GM13976 (cell line): ENCODE measurements at places on chromosomes 6 and 20.
A peak's percentile ranks its signal among the peaks of the same experiment; 100 is the strongest.

DNA sequence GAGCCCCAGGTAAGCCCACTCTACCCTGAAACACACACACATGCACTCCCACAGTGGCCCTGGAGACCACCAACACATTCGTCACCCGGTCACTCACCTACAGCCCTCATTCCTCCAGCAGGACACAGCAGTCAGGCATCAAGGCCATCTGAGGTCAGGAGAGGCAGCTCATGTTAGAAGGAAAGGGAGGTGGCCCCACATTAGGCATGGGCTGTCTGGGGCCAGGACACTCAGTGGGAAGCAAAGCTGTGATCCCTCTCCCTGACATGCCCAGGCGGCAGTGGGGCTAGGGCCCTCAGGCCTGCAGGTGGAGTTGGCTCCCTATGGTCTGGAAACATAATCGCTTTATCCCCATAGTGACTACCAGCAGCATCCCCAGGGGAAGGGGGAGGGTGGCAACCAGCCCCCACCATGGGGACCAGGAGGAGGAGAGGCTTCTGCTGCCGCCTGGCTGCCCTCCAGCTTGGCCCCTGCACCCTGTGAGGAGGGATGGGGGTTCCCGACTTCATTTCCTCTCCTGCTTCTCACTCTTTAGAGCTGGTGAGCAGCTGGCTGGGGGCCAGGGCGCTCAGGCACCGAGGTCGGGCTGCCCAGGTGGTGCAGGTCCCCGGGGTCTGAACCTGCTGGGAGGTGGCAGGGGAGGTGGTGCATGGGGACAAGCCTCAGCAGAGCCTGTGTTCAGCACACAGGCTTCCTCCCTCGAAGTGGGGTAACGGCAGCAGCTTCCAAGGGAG is 76.6 kb upstream of the CST7 start:
- DNase-seq, result no peak

- DNase-seq, result no peak
Measured at GRCh38 chr6:72733045-72733444, 111.2 kb downstream of the KCNQ5 start.

- DNase-seq, result no peak
Measured at GRCh38 chr6:67047996-67048395, 1341.0 kb upstream of the EYS start.

GRCh38 chr20:63060057-63060991 is 53.6 kb upstream of the BHLHE23 start:
- DNase-seq, result no peak

GRCh38 chr6:103000688-103001087 is 1607.2 kb downstream of the GRIK2 start:
- no peak for DNase-seq

DNA sequence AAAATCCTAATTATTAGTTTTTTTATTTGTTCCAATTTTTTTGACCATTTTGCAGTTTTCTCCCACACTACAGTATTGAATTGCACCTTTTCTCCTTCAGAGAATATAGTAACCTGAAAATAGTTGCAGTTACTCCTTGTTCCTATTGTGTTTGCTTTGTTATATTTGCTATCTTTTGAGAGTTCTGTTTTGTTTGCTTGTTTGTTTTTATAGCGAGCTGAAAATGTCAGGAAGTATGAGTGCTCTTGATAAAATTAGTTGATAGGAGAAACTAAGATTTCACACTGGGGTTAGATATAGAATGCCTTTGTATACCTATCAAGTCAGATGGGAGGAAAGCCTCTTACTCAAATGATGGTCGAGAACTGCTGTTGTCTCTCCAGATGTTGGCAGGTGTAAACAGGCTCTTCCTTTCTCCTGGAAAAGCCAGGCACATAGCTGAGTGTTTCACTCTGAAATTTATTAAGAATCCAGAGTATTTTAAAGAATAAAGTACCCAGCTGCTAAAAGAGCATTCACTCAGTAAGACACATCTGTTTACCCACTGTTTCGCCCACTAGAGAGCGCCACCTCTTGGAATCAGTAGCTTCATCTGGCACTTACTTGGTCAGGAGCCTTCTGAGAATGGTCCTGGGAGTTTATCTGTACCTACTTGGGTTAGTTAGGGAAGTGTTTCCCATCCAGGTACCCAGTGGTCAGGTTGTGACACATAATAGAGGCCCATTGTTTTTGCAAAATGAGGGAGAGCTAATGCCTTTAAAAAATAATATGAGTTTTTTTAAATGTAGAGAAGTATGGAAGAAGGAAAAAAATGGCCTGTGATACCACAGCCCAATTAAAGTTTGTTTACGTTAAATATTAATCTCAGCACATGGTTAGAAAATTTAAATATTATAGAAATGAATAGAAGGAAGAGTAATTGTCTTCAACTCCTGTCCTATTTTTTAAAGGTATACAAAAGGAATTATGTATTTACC is 11.2 kb downstream of the NT5DC1 start:
- DNase-seq, result no peak

- no peak for DNase-seq
Measured at GRCh38 chr6:6246544-6246943, 73.9 kb downstream of the F13A1 start.

DNA sequence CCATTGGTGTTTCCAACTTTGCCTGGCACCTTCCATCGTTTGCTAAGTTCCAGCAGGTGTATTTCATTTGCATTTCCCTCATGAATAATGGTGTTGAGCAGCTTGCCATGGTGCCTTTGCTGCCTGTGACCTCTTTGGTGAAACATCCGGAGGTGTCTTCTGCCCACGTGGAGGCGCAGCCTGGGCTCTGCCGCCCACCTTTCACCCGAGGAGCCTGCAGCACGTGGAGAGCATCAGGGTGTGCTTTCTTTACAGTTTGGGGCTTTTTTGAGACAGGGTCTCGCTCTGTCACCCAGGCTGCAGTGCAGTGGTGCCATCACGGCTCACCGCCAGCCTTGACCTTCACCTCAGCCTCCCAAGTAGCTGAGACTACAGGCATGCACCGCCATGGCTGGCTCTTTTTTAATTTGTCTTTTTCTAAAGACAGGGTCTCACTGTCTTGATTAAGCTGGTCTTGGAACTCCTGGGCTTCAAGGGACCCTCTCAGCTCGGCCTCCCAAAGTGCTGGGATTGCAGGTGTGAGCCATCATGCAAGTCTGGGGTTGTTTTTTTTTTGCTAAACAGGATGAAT is 3.0 kb upstream of the ADRM1 start:
- DNase-seq, result no peak

DNA sequence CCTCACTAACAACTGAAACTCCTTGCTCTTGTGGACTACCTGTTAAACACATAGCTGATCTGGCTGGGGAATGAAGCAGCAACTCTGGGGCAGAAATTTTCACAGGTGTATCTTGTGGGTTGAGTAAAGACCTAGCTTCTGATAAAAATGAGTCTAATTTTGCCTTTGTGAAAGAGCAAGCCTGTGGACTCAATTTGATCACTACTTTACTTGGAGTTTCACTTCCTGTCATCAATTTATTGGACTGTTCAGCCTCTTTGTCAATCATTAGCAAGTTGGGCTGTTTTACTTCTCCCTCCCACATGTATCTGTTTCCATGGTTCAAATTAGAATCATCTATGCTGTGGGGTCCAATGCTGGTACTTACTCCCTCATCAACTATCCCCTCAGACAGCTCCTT is 29.6 kb upstream of the CRIP3 start:
- peak; percentile 29 for DNase-seq

DNA sequence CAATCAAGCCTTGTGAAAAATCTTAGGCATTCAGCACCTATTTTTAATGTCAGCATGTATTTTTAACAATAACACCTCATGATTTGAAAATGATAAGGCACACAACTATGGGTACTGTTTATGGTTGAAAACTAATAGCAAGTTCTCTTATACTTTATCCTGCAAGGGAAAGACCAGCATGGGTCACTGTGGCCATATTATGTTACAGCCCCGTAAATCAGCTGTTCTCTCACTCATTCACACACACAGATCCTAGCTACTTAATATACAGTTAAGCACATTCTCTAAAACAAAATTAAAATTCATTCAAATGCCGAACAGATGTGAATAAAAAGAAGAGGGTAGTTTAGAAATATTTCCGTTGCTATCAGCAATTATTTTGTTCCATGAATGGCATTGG is 224.4 kb downstream of the OGFRL1 start:
- DNase-seq, result no peak

- DNase-seq, result no peak
Measured at GRCh38 chr20:53848304-53848703, 222.1 kb downstream of the BCAS1 start.

DNA sequence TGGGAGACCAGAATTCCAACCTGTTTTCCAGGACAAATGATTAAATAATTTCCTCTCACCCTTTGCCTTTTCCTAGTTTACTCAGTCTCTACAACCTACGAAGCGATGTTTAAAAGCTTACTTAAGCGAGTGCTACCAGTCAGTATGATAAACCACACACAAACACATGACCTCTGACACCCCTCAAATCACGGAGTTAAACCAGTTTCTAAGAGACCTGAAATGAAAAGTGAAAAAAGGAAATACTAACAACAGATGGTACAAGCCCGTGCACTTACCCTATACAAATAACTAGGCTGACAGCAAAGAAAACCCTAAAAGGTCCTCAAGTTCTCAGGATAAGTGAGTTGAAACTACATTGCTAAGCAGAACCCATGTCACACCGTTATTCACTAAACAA is 7.7 kb downstream of the TNFRSF21 start:
- DNase-seq, result no peak

DNA sequence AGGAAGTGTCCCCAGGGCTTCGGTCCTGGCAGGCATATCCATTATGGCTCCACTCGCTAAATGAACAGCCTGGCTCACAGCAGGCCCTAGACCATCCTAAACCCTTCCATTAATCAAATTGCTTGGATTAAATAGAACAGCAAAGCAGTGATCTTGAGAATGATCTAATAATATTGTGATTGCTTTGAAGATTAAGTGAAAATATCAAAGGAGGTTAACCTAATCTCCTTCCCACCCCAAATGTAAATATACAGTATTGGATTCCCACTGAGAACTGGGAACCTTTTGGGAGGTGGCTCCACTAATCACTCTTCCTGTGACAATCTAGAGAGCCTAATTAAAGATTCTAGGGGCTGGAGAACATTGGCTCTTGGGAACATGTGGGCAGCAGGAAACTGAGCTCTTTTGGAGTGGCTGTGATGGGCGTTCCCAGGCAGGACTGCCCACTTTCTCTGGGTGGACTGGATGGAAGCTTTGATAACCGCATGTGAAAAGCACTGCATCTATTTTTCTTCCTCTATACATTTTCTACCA is 68.3 kb upstream of the FRMD1 start:
- DNase-seq, result peak; percentile 0
